ENCODE measurements at places on chromosomes 4 and X.

DNA sequence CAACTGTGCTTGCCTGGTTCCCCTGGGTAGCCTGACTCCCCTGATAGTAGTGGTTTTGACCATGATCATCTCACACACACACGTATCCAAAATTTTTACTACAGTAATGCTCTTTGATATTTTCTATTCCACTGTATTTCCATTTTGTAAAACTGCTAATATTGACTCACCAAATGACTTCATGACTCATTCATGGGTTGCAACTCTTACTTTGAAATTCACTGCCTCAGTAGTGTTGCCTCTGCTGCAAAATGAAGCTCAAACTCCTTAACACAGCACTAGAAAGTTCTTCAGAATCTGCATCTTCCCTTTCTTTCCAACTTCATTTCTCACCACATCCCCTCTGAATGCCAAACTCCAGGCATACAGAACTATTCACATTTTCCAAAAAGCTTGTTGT is 20.3 kb downstream of the QRFPR start:
- DNase-seq, result no peak

- DNase-seq, result no peak
Observed at GRCh38 chrX:152831391-152831790, 528 bp downstream of the NSDHL start.

DNA sequence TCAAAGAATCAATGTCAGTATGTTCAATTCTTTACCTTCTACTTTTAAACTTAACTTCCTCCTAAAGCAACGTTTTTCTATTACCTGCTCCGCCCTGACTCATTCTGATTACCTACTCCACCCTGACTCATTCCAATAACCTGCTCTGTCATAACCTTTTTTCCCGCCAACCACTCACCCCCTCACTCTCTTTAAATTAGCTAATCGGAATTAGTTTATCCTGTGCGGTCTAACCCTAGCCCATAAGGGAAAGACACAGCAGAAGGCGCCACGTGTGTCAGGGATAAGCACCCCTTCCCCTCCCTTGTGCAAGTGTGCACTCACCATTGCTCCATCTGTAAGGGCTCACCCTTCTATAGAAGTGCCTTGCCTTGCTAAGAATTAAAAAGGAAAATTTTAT is 64.4 kb downstream of the EIF4E start:
- no peak for DNase-seq

- no peak for DNase-seq
Observed at GRCh38 chrX:85590638-85591037, 211.2 kb upstream of the POF1B start.

DNA sequence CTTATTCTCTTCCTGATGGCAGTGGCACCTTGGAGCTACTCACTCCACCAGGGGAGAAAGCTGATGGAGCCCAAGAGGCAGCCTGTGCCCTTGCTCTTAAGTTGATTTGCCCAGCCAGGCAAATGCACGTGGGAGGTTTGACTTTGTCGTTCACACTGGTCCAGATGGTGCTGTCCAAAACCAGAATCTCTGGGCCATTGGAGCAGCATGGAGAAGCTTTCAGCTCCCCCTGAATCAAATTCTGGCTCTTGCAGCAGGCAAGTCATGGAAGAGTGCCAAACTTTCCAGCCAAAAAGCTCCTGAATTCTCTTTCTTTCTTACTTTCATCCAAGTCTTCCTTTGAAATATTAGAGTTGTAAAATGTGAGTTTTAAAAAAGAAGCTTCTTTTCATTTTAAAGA is 970.4 kb downstream of the RPA4 start:
- no peak for DNase-seq

- no peak for DNase-seq
Observed at GRCh38 chr4:38470735-38471262, 193.2 kb upstream of the KLF3 start.

GRCh38 chr4:29304595-29304994 is 1415.6 kb upstream of the PCDH7 start:
- no peak for DNase-seq

DNA sequence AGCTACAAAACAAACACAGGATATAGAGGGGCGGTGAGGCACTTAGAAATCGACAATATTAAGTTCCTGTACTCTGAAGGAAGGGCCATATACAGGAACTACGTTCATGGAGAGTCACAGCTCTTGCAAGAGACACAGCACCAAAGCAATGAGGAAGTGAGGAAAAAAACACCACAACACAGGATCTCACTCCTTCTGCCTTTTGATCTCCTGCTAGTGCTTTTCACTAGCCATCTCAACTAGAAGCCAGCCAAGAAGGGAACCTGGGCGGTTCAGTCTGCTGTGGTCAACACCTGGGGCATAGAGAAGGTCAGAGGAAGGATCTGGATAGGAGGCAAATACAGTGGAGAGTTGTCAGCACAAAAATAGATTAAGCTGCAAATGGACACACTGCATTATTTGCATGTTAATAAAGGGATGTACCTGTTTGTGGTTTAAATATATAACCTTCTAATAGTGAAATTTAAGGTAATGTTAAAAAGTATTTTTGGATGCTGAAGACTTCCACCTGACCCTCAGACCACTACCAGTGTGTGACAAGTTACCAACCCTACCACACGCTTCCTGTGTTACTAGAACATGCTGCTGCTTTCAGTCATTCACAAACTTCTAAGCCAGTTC is 104.6 kb downstream of the DTHD1 start:
- DNase-seq, result no peak

GRCh38 chrX:52977953-52978352 is 19.6 kb upstream of the FAM156A start:
- no peak for DNase-seq

- DNase-seq, result no peak
Observed at GRCh38 chrX:30280428-30280827, 28.8 kb downstream of the NR0B1 start.

All from stimulated activated CD8-positive, alpha-beta memory T cell treated with anti-CD3 and anti-CD28 coated beads, Interleukin-7, amount 100 ng/mL, for 24 hours (primary cell).